ENCODE measurements at places on chromosomes 2 and 18.

- no peak for DNase-seq
Observed at GRCh38 chr2:28360718-28361293, 31.9 kb upstream of the FOSL2 start.

GRCh38 chr2:67824186-67824585 is 238.6 kb downstream of the C1D start:
- no peak for DNase-seq

DNA sequence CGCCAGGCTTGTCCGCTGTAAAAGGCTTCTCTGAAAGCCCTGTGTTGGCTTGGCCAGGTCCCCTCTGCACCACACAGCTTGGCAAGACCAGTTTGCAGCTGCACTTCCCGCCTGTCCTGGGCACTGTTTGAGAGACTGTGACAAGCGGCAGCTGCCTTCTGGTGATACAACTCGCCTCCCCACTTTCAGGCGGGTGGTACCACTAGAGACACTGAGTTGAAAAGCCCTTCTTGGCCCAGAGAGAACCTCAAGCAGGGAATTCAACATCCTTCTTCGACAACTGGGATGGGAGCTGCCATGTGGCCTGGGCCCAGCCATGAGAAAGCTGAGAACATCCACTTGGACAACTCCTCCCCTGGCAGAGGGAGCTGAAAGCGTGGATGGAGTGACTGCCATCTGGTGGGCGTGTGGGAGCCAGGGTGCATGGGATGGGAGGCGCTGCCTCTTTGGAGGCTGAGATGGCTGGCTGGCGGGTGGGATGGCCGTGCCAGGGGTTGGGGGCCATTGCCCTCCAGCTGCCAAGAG is 125.5 kb upstream of the REV1 start:
- no peak for DNase-seq

DNA sequence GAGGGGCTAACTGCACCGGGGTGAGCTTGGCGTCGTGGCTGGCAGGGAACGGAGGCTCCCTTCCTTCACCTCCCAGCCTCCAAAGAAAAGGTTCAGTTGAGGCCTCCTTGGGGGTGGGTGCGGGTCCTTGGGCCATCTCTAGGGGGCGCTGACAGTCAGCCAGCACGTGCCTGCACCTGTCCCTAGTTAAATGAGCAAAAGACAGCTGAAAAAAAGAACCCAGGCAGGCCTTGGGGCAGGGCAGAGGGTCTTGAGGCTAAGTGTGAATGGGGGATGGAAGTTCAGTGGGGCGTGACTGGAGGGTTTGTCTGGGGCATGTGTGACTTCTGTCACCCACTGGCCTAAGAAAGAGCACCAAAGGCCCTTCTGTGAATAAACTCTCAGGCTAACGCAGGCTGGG is 56.4 kb downstream of the ZFP36L2 start:
- DNase-seq = peak; percentile 76

- no peak for DNase-seq
Observed at GRCh38 chr2:118084491-118085089, 3.7 kb upstream of the INSIG2 start.

- DNase-seq = no peak
Observed at GRCh38 chr2:200394045-200394444, 87.6 kb downstream of the SPATS2L start.

- no peak for DNase-seq
Observed at GRCh38 chr2:173792166-173792565, 173.0 kb downstream of the SP3 start.

- no peak for DNase-seq
Observed at GRCh38 chr2:65813631-65814173, 381.3 kb upstream of the SPRED2 start.
